ENCODE measurements at places on chromosomes 12 and 14. TPM values are rescaled to one million over a fixed set of nuclear protein-coding genes. Genes with fewer than 3 reads are reported as not detected.
A peak's percentile ranks its signal among the peaks of the same experiment; 100 is the strongest.

MUCL1 gene
- not detected for total RNA-seq

DNA sequence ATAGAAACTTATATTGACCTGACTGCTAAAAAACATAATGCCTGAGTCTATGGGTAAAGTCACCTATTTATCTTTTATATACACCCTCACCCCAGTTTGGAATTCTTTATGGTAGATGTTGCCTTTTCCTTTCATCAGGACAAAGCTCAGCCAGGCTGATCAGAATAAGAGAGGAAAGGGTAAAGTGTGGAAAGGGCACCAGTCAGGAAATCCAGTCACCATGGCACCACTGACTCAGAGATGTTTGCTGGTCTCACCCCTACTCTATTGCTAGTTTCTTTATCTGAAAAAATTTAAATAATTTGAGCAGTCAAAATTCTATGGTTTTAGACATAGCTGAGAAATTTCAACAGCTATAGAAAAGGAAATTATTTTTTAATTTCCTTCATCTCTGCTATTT is 49.2 kb upstream of the SSTR1 start:
- no peak for DNase-seq

- no peak for DNase-seq
Measured at GRCh38 chr12:93777254-93777653, 100.1 kb downstream of the CRADD start.

GRCh38 chr12:90653040-90653439 is 301.9 kb downstream of the CCER1 start:
- no peak for DNase-seq

- no peak for DNase-seq
Measured at GRCh38 chr12:6539707-6540134, 5.4 kb downstream of the GAPDH start.

DNA sequence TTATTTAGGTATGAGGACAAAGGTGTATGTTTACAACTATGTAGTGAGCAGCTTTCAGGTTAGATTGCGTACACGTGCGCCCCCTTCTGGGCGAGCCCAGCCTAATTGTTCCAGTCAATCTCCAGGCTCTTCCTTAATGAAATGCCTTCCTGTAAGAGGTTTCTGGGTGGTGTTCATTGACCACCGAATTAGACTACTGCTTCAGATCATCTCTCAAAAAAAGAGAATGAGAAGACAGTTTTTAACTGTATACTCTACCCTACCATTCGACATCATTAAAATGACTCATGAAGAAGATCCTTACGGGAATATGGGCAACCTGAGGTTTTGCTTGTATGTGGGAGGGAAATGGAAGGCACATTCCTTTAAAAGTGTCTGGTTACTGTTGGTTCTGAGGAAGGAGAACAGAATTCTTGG is 2.1 kb downstream of the LUM start:
- DNase-seq = peak; percentile 63

DNA sequence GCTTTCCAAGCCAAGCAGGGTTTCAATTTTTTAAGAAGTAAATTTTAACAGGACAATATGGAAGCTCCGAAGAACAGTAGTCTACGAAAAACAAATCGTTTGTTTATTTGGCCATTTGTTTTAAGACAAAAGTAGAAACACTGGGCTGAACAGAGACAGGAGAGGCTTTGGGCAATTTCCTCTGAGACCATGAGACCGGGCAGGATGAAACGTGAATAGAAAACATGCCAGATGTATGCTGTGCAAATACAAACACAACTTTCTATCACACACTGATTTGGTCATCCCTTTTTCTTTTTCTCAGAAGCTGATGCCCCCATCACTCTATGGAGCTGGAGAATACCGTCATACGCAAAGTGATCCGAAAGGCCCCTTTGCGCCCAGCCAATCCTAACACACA is 1111.1 kb downstream of the BCL11B start:
- no peak for DNase-seq

- DNase-seq = no peak
Measured at GRCh38 chr12:115160271-115161128, 476.5 kb upstream of the TBX3 start.

- DNase-seq = peak; percentile 51
Measured at GRCh38 chr14:31261859-31262731, 54.5 kb upstream of the HECTD1 start.

DNA sequence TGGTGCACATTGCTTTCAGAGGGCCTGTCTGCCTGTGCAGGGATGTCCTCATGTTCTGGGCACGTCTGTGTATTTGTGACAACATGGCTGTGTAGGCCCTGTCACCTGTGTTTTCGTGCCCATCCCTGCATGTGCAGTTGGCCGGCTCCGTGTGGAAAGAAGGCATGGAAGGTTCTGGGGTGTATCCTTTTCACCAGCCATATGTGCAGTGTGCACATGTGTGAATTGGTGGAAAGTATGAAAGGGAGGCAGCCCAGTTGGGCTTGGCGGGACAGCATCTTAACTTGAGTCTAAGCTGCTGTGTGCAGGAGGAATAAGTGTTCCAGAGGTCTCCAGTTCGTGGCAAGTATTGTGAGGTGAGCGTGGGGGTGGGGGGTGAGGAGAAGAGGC is 669 bp downstream of the TSPAN11 start:
- no peak for DNase-seq

GRCh38 chr12:3177778-3178425 is 100.7 kb downstream of the TSPAN9 start:
- DNase-seq = no peak

- no peak for DNase-seq
Measured at GRCh38 chr14:22407033-22407432, 182.0 kb downstream of the DAD1 start.

- DNase-seq = no peak
Measured at GRCh38 chr14:58455593-58456265, 28.2 kb downstream of the KIAA0586 start.

GRCh38 chr12:67649261-67649569 is 670 bp downstream of the DYRK2 start:
- DNase-seq = no peak
